ENCODE measurements at places on chromosomes 5 and 9.

GRCh38 chr5:73450137-73450536, 1.6 kb upstream of the FOXD1 start:
- no peak for DNase-seq

GRCh38 chr9:14258156-14258555, 55.8 kb downstream of the NFIB start:
- DNase-seq, result no peak

DNA sequence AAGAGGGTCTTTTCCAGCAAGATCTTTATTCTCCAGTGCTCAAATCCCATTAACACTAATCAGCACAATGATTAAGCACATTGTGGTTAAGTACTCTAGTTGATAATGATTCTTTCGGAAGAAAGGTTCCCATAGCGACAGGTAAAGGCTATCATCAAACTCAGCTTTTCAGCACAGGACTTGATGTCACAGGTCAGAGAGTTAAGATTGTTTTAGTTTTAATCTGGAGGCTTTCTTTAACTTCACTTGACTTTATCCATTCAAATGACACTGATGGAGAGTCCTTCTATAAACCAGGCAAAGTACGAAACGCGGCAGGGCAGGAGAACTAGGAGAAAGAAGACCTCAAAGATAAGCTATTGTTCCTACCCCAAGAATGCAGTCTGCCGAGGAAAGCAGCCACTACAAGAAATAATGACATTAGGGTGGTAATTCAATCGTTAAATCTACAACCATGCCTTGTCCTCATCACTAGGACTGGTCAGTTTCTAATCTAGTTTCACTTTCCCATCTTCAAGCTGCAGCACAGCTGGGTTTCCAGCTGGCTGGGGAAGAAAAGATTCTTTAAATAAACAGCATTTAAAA, 4.6 kb downstream of the NRG2 start:
- DNase-seq, result no peak

DNA sequence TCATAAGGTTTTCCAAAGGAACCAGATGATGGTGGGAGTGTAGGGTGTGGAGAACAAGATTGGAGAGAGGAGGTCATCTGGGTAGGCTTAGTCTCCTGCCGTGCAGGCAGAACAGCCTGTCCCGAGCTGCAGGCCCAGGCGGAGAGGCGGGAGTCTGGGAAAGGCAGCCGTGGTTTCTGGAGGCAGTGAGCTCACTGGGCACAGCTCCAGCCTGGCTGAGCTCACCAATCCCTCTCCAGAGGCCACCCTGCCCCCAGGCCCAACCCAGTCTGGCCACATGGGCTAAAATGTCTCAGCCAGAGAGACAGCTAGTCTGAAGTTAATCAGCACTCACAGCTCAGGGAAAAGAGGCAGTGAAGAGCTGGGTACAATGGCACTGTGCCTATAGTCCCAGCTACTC, 12.3 kb downstream of the P4HA2 start:
- no peak for DNase-seq

GRCh38 chr5:177005619-177006264, 837 bp downstream of the UIMC1 start:
- DNase-seq, result peak; percentile 55
